Heart left ventricle (tissue), 16 donors: ENCODE measurements at places on chromosomes 3 and 15. TPM values are rescaled to one million over a fixed set of nuclear protein-coding genes. Genes with fewer than 3 reads are reported as not detected.
A peak's percentile ranks its signal among the peaks of the same experiment; 100 is the strongest.

DNA sequence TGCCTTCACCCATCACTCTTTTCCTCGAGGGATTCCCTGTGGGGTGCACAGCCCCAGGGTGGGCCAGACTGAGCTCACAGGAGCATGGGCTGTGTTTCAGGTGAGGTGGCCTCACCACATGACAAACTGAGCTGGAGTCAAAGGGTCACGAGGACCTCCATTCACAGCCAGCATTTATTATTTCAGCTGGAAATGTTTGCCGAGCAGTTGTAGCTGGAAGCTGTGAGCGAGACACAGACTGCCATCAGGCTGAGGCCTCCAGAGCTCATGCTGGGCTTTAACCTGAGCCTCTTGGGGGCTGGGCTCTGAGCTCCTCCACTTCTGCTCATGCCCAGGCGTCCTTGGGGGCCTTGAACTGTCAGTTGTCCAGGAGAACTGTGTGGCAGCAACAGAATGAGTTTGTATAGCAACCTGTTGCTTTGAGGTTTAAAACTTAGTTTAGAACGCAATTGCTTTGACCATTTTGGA lies 57.5 kb downstream of the FLNB start:
- DNase-seq = no peak

GRCh38 chr3:73727854-73728253 lies 103.1 kb upstream of the PDZRN3 start:
- no peak for DNase-seq

- no peak for DNase-seq
These were observed 226.7 kb upstream of the FEZF2 start for GRCh38 chr3:62600033-62600432.

GRCh38 chr3:176927706-176928581 lies 269.3 kb downstream of the TBL1XR1 start:
- no peak for DNase-seq

DNA sequence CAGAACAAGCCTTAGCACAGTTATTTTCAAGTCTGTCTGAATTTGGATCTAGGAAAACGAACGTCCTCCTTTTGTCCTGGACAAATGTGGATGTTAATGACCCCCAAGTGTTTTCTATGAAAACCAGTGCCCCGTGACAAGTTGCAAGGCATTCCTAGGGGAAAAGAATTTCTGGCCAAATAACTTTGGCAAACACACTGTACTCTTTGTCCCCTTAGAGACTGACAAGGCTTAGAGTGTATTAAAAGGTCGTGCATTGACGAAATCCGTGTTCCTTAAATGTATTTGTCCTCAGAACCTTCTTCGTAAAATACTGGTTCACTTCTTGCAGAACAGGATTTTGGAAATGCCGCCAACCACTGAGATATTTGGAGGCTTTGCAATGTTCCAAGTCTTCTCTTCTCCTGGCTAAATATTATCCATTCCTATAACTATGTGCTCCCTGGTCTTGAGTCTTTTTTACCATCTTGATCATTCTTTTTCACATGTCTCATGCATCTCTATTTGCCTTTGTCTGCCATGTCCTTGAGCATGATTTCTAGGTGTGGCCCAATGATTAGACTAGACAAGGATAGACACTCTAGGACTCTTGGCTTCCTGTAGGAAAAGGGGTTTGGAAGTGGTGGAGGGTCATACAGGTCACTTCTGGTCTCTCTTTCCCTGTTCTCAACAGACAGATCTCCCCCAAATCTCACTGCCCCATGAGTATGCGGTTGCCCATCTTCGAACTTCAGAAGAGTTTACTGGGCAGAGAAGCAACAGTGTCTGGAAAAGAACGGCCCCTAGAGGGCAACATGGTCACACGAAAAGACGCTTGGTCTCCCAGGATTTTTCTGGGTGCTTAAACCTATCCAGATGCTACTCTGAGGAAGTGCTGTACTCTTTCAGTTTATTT lies 117.5 kb downstream of the EDEM1 start:
- DNase-seq = no peak

- no peak for DNase-seq
These were observed 529.2 kb upstream of the GOLIM4 start for GRCh38 chr3:168624892-168625448.

GRCh38 chr3:116246406-116246980 lies 198.8 kb downstream of the LSAMP start:
- DNase-seq = no peak

GRCh38 chr15:42457445-42458442 lies 33.2 kb downstream of the ZNF106 start:
- peak; percentile 90 for DNase-seq

DNA sequence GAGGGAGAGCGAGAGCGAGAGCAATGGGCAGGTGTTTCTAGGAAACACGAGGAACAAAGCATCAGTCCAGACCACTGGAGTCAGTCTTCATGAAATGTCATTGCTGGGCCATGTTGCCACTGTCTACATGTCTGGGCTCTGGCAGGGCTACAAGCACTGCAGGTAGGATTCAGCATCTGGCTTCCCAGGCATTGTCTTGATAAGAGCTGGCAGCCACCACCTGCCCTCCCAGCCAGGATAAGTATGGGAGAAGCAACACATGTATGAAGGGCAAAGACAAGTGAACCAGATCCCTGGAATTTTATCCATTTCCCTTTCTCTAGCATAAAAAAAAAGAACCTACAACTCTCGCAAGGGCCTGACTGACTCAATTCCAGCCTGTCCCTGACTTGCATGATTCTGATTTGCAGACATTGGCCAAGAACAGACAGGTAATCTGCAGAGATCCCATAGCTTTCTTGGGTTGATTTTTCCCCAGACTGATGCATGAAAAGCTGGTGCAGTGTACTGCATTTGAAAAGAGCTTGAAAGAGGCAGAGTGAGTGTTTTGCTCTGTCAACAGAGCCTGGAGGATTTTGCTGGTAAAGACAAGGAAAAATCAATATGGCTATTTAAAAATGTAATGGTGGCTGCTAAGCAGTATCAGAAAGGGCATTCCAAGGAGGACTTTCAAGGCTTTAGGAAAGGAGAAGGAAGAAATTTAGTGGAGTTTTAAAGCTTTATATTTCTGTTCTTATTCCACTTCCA lies 157.2 kb upstream of the MYRIP start:
- no peak for DNase-seq

GRCh38 chr3:31350307-31350706 lies 182.4 kb upstream of the STT3B start:
- no peak for DNase-seq

DNA sequence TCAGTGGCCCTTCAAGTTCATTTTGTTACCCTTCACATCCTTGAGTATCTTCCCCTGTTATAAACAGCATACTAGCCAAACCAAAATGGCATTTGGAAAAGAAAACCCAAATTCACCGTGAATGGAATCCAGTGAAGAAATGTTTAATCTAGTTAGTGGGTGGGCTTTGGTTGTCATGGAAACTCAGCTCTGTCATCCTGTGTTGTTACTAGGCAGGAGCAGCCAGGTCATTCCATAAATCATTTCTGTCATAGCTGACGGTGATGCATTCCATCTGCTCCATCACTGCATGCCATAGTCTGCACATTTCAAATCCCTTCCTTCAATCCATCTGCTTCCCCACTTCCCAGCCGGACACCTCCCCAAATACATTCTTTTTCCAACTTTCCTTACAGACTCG lies 140.4 kb upstream of the CGNL1 start:
- DNase-seq = no peak

- DNase-seq = no peak
These were observed 42.6 kb upstream of the MRPS22 start for GRCh38 chr3:139301183-139301582.

GRCh38 chr3:41987627-41988026 lies 25.7 kb upstream of the ULK4 start:
- no peak for DNase-seq

DNA sequence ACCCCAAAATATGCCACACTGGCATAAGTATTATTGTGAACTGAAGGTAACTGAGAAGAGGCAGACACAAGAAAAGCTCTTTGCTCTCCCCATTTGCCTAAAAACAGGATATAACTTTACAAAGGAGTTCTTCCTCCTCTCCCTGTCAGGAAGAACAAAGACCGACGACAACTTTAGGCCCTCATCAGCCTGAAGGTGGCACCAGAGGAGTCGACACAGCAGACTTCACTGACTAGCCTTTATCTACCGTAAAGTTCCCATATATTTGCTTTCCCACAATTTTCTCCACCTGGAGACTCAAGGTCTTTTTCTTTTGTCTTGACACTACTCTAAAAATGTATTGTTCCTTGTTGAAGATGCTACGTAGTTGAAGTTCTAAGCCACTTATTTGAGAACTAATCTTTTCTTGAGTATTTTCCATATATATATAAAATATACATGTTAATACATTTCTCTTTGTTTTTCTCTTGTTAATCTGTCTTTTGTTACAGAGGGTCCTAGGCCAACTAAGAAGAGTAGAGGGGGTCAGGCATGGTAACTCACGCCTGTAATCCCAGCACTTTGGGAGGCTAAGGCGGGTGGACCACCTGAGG lies 16.2 kb upstream of the XIRP1 start:
- DNase-seq = peak; percentile 65

DNA sequence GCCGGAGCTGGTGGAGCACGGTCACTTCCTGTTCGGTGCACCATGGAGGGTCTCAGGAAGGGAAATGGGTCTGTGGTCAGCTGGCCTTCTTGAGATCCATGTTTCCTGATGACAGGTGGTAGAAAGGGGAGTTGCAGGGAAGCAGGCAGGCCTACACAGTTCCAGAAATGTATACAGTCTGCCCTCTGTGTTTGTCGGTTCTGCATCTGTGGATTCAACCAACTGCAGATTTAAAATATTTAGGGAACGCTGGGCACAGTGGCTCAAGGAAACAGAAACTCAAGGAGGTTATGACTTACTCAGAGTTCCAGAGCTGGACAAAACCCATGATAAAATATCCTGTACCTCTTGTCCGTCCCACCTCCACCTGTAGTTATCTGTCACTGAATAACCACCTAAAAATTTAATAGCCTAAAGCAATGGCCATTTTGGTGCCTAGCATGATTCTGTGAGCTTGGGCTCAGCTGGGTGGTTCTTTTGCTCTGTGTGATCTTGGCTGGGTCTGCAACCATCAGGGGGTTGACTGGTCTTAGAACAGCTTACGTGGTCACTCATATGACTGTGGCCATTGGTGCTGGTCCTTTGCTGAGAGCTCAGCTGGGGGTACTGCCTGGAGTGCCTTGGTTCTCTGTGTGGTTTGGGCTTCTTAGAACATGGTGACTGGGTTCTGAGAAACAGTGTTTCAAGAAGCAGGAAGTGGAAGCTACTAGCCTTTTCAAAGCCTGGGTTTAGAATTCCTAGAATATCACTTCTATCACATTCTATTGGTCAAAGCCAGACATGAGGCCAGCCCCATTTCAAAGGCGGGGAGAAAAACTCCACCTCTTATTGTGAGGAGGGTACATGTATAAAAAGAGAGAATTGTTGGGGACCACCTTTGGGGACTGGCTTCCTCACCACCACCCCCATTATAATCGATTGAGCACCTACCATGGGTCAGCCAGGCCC lies 239.7 kb upstream of the BHLHE40 start:
- no peak for DNase-seq

GRCh38 chr3:62238003-62238402 lies 135.3 kb downstream of the FEZF2 start:
- no peak for DNase-seq

- no peak for DNase-seq
These were observed 759 bp downstream of the GALNT15 start for GRCh38 chr3:16174976-16175901.

DNA sequence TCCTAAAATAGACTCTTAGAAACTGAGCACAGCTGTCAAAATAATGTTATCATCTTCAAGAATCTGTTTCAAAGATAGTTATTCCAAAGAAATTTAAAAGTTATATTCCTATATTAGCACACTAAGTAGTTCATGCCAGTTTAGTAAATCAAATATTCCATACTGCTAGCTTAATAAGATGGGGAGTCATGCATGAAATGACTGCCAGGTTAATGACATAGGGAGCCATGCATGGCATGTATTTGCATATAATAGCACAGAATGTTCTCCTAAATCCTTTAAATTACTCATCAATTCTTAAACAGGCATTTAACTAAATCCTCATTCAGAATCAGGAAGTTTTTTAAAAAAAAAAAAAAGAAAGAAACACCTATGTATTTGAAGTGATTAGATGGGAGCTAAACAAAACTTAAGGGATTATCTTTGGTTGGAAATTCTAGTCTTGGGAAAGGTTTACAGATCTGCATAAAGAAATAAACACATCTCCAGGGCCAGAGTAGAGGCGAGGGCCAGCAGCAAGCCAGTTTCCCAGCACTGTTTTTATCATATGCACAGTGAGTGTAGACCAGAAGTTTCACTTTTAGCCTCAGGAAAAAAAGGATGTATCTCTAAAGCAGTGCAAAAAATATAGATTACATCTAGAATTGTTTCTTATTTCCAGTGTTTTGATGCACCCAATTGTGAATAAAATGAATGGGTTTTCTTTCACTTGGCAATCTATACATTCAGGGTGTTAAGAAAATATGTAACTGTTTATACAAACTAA lies 366.4 kb upstream of the AGTR1 start:
- DNase-seq = no peak

DNA sequence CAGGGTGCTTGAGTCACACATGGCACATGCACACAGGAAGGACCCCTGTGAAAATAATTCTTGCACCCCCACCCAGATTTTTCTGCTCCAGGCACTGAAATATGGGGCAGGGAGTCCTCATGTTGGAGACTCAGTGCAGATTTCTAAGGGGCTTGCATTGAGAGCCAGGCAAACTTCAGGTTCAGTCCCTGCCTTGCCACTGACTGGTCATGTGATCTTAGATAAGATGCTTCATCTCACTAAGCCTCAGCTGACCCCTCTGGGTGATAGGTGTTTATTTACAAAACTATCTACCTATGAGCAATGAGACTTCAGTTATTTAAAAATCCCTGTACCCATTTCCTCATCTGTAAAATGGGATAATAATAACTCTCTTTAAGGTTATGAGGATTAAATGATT lies 30.1 kb upstream of the C3orf80 start:
- no peak for DNase-seq

DNA sequence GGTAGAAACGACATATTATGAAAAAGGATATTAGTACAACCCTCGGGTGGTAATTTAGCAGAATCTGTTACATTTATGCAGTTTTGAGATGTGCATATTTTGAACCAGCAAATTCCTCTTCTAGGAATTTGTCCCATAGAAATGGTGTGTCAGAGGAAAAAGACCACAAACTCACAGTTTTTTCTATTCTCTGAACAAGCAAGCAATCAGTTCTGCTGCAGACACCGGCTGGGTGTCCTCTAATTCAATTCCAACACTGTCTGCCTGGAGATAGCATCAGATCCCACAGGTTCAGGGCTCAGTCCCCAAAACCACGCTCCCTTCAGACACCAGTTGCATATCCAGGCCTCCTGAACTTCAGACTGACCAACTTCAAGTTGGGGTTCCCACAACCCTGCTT lies 36.4 kb downstream of the APH1B start:
- no peak for DNase-seq

- DNase-seq = no peak
These were observed 79.2 kb downstream of the SRGAP3 start for GRCh38 chr3:9169956-9170850.

PAQR9 gene
- 14.7 TPM for total RNA-seq

ITIH3 gene
- 0.28 TPM for total RNA-seq

ROPN1 gene
- not detected for total RNA-seq

TM6SF1 gene
- total RNA-seq = 6.0 TPM

PSTPIP1 gene
- 10.0 TPM for total RNA-seq

IL5RA gene
- not detected for total RNA-seq

KBTBD8 gene
- 3.9 TPM for total RNA-seq

OR5K1 gene
- not detected for total RNA-seq
